PC-9 (cell line): ENCODE measurements at places on chromosomes 3 and 15. TPM values are rescaled to one million over a fixed set of nuclear protein-coding genes. Genes with fewer than 3 reads are reported as not detected.

GRCh38 chr15:80550908-80551260 lies 144.2 kb upstream of the ABHD17C start:
- no peak for DNase-seq

DNA sequence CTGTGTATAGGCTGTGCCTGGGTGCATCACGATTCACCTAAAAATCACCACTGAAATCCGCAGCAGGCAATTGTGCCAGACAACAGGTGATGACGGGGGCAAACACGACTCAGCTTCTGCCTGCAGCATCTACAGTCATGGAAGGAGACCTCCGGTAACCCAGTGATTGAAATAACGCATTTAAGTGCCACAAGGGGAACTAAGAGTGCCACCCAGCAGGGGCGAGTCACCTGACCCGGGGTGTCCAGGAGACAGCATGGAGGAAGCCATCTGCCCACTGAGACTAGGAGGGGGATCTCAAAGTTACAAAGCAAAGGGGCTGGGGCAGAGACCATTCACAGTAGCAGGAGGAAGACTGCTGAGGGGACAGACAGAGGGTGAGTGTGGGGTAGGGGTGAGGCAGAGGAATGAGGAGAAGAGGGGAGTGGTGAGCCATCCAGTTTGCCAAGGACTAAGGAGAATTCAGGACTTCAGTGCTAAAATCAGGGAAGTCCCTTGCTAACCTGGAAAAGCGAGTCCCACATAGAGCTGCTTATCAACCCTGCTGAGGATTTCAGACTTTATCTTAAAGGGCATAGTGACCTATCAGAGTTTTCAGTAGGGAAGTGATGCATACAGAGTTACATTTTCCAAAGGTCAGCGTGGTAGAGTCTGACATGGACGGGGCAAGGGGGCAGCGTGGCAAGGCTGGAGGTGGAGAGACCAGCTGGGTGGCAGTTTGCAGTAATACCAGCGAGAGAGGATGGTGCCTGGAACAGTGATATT lies 256.7 kb upstream of the HES1 start:
- DNase-seq: peak; percentile 27

GRCh38 chr15:67165254-67166253 lies 88.9 kb downstream of the AAGAB start:
- no peak for DNase-seq

GRCh38 chr3:117651246-117651645 lies 941.7 kb downstream of the TUSC7 start:
- DNase-seq: no peak

- DNase-seq: no peak
Observed at GRCh38 chr15:38088971-38089370, 154.5 kb downstream of the TMCO5A start.

GRCh38 chr3:27503526-27503925 lies 19.3 kb upstream of the SLC4A7 start:
- no peak for DNase-seq

- peak; percentile 85 for DNase-seq
Observed at GRCh38 chr3:184659797-184660301, 52.0 kb downstream of the MAGEF1 start.

DNA sequence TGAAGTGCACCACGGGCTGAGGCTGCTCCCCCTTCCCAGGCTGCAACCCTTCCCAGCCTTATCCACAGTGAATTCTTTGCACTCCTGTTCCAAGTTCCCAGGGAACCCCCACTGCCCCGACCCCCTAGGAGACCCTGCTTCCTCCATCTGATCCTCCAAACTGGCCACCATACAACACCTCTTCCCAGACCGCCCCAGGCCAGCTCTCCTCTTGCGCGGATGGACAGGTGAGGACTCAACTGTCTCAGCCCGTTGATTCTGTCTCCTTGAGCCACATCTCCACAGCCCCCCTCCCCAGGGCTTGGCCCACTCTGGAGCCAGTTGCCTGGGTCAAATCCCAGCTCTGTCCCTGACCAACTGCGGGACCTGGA lies 21.7 kb downstream of the GRIP2 start:
- DNase-seq: no peak

DNA sequence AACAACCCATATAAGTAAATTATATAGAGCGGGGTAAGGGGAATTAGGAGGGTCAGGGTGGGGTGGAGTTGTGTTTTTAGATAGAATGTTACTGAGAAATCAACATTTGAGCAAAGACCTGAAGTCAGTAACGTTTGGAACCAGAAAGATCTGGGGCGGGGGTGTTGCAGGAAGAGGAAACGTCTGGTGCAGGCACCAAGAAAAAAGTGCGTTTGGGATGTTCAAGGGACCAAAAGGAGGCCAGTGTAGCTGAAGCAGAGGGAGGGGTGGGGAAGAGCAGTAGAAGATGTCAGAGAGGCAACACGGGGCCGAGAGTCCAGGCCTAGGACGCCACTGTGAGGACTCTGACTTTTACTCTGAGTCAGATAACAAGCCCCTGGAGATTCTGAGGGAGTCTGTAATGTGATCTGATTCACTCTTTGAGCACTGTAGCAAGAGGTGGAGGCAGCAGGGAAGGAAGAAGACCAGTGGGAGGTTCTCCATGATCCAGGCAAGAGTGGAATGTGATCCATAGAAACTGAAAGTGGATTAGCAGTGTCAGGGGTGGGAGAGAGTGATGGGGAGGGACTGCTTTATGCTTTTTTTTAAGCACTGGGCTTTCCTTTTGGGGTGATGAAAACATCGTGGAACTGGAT lies 179.3 kb upstream of the CHRM5 start:
- DNase-seq: no peak

DNA sequence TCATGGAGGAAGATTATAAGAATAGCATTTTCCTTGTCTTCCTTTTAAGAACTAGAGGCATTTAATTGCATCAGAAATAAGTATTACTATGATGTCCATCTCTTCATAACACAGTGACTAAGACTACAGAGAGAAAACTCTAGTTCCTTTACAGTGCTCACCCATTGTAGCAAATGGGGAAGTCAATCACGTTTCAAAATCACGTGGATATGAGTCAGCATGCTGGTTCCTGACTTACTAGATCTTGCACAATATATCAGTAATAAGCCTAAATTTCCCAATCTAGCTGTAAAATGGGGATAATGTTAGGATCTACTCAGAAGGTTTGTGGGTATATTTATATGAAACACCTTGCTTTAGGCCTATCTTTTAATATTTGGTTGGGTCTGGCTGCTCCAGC lies 254.8 kb upstream of the EOMES start:
- DNase-seq: peak; percentile 36

DNA sequence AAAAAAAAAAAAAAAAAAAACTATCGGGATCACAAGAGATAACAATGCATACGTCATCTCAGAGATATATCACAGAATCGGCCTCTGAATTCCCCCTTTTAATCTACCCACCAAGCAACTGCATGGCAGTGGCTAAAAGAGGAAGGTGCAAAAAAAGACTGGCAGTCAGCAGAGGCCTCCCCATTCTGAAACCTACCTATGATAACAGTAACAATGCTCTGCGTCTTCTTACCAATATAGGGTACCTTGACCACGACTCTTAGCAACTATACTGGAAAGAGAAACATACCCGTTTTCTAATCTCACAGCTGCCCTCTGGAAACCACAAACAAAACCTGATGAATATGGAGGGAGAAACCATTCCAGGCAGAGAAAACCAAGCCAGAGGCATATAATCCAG lies 106.9 kb downstream of the ULK4 start:
- no peak for DNase-seq

GRCh38 chr3:66497288-66497984 lies 3.4 kb downstream of the LRIG1 start:
- DNase-seq: no peak

DNA sequence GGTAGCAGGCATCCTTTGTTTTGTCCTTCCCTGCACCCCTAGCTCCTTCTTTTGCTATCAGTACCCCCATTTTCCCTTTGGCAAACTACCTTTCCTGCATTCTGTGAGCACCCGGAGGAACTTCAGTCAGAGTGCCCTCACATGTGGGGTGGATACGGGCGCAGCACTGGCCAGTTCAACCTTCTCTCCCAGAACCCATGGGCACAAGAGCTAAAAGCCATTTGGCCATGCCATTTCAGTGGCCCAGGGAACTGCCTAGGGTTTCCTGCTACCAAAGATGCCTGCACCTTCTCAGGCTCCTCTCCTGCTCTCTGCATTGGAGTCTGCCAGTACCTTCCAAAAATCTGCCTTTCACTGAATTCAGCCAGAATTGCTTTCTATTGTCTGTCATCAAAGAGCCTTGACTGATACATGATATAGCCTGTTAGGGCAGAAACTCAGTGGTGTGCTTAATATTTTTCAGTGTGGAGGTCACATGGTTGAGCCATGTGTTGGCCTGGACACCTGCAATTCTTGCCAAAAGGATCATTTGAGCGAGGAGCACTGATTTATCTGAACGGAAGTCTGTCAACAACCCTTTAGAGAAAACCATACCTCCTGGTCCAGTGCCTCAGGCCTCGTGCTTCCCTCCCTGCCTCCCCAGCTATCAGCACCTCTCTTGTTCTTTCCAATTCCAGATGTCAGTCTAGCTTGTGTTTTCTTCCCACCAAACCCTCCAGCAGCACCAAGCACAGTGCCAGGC lies 27.0 kb upstream of the HHATL start:
- DNase-seq: no peak

DNA sequence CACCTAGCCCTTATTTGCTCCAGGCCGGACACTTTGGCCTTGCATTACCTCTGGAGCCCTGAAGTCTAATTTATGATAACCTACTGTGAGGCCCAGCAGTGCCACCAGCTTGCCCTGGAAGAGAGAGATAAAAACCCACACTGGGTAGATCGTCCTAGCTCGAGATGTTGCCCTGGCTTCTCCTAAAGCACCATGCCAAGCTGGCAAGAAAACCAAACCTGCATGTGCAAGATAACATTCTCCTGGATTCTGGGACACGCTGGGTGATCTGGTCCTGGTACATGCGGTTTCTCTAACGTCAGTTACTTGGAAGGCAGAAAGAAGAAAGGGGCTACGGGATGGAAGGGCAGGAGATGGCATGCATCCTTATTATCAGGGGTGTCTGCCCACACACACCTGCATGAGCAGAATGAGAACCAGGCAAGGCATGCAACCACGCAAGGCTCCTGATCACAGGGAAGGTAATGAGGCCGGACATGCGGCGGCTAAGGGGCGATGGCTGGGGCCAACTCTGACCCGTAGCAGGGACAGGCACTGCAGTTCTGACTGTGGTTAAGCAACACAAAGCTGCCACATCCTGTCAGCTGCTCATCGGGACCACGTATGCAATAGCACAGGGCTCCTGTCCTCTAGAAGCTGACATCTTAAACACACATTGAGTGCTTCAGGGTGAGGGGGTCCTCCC lies 73.0 kb downstream of the OXNAD1 start:
- no peak for DNase-seq

GRCh38 chr3:17686613-17687012 lies 55.8 kb downstream of the TBC1D5 start:
- no peak for DNase-seq

DNA sequence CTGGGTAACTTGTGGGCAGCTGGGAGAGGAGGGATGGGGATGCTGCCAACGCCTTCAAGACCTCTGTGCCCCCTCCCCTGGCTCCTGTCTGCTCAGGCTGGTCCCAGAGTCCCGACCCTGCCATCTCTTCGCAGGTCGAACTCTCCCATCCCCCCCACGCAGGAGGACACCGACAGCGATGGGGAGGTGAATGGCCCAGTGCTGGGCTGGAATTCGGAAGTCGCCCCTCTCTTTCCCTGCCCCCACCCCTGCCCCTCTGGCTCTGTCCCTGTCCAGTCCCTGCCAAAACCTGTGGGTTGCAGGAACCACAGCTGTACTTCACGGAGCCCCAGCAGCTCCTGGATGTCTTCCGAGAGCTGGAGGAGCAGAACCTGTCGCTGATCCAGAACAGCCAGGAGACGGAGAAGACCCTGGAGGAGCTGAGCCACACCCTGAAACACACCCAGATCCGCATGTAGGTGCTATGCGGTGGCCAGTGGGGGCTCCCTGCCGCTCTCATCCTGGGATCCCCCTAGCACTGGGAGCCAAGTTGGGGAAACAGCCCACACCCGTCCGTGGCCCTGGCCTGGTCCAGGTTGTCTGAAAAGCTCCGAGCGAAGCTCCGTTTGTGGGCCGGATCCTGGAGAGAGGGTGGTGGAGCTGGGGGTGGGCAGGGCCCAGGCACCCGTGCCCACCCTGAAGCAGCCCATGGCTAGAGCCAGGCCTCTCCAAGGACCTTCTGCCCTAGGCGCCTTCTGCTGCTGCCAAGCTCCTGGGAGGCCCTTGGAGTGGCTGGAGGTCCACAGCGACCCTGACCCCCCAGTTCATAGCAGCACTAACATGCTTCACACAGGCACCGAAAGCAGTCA lies 28.7 kb downstream of the CFAP100 start:
- DNase-seq: no peak

DNA sequence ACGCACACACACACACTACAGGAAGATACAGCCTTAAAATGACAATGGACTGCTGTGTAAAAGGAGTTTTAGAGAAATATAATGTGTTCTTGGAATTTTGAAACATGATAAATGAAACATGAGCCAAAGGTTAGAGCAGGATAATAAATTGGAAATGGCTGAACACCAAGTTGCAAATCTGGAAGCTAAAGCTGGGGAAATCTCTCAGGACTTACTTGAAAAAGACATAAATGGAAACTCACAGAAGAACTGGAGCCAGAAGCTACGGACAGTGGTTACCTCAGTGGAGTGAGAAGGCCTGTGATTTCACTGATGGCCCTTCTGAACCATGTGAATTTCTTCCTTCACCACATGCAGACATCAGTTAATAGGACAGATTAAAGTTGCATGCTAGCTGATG lies 37.3 kb upstream of the ATP10A start:
- no peak for DNase-seq

DNA sequence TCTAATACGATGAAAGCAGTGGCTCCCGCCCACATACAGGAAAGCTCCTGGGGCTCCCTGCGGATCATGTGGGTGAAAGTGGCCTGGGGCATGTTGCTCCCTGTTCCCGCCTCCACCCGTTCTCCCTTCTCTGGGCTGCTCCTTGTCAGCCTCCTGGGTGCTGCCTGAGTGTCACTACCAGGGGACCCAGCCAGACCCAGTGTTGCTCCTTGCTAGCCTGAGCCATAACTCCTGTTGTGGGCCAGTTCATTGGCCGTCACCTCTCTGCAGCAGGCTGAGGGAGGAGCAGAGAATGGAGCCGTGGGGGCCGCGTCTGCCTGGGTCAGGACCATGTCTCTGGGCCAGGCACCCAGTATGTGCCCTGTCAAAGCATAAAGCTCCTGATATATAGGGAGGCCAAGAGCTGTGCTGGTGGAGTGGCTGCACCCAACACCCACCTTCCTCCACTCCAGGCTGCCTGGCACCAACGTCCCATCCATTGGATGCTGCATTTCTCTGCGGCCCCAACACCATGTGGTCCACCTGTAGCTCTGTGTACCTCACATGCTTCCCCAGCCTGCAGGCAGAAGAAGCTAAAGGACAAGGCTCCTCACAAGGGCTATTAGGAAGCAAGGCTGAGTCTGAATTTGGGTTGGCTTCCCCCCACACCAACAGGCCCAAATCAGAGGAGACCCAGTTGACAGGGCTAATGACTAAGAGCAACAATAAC lies 40.5 kb downstream of the KLF13 start:
- DNase-seq: no peak

MUSTN1 gene
- total RNA-seq: 1.8 TPM in 1 of 2 replicates, not detected in the other

TRAIP gene
- 18.1 and 20.6 TPM in 2 replicates for total RNA-seq

MYRIP gene
- not detected in 2 replicates for total RNA-seq

VWA5B2 gene
- total RNA-seq: 0.53 and 0.76 TPM in 2 replicates

FGF7 gene
- total RNA-seq: not detected in 2 replicates

ADCY5 gene
- total RNA-seq: 0.24 TPM in 1 of 2 replicates, not detected in the other

HIGD2B gene
- total RNA-seq: 0.35 TPM in 1 of 2 replicates, not detected in the other

ABCF3 gene
- 98.8 and 137 TPM in 2 replicates for total RNA-seq

SNTN gene
- not detected in 2 replicates for total RNA-seq

CCR5 gene
- total RNA-seq: not detected in 2 replicates

SLC9C1 gene
- total RNA-seq: not detected in 2 replicates

ROBO1 gene
- 13.8 and 17.5 TPM in 2 replicates for total RNA-seq

IL17RD gene
- 7.9 and 8.3 TPM in 2 replicates for total RNA-seq
